CD14-positive monocyte (primary cell): ENCODE measurements at places on chromosomes 12 and 14.

- no peak for DNase-seq
These were observed 350.0 kb downstream of the GALC start for GRCh38 chr14:87643005-87643404.

DNA sequence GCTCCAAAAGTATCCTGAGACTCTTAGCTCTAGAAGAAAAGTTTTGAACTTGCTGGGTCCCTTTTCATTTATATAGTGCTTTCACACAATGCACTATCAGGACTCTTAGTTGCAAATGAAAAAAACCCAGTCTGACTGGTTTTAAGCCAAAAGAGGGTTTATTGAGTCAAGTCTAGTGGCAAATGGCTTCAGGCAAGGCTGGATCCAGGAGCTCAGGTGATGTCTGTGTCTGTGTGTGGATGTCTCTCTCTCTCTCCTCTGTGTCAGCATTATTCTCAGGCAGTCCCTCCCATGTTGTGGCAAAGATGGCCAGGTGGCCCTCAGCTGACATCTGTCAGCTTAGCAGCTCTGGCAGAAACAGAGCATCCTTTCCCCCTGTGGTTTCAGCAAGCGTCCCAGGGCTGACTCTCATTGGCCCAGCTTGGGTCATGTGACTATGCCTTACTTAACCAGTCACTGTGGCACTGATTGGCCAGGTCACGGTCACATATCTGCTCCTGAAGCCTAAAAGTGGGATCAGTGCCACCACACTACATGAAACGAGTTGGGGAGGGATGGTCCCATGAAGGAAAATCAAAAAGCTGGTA lies 6.2 kb downstream of the TMEM120B start:
- DNase-seq: no peak

- no peak for DNase-seq
These were observed 189.4 kb downstream of the NTF3 start for GRCh38 chr12:5621329-5621728.

DNA sequence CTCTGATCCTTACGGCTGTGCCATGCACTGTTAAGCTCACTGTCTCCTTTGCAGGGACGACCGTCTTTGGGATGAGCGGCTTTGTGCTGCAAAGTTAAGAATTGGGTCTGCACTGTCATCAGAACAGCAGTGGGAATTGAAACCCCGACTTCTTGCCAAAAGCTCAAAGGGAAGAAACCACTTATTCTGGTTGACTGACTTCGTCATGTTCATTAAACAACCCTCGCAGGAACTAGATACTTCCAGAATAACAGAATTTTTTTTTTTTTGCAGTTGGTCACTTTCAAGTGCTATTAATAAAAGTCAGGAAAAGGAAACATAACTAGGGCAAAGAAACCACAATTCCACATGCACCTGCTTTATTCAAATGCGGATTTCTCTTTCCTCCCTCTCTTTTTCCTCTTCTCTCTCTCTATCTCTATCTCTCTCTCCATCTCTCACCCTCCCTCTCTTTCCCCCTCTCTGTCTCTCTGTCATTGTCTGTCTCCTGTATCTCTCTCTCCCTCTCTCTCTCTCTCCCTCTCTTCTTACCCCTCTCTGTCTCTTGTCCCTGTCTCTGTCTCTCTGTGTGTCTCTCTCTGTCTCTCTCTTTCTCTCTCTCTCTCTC lies 12.3 kb upstream of the GLT1D1 start:
- no peak for DNase-seq

DNA sequence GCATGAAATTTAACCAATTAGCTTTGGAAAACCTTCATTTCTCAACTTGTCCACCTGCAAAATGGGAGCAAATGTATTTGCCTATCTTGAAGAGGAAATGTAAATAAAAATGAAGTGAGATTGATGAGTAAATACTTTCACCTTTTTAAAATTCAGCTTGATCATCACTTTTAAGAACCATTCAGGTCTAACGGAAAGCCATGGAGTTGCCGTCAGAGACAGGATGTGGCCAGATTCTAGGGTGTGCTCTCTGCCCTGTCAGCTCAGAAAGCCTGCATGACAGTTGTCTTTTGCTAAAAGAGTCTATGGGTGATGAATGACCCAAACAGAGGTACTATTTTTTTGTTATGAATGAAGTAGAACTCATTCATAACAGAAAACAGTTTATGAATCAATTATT lies 104.3 kb upstream of the SLC35F4 start:
- no peak for DNase-seq

DNA sequence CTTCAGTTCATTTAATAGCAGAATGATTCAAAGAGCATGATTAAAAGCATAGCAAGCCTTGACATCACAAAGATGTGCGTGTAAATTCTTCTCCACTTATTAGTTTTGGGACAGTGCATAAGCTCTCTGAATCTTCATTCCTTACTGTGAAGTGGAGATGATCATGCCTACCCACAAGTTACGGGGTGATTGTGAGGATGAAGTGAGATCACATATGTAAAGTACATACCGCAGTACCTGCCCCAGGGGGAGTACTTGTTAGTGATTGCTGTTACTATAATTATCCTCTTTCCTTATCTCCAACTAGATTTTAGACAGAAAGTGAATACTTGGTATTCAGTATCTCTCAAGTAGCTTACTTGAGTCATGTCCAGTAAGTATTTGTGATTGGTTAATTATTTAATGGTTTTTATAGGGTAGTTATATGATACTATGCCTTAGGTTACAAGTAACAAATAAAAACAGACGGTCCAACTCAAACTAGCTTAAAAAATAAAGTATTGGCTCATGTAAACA lies 6.0 kb downstream of the RAD9B start:
- no peak for DNase-seq

GRCh38 chr12:56260380-56260779 lies 2.2 kb upstream of the ANKRD52 start:
- DNase-seq: no peak

GRCh38 chr14:32087173-32087861 lies 10.2 kb downstream of the ARHGAP5 start:
- no peak for DNase-seq

- no peak for DNase-seq
These were observed 249.3 kb downstream of the FUT8 start for GRCh38 chr14:65661865-65662264.

- DNase-seq: no peak
These were observed 29.3 kb downstream of the KICS2 start for GRCh38 chr12:64192644-64193444.

- DNase-seq: no peak
These were observed 58.3 kb upstream of the HECTD1 start for GRCh38 chr14:31265701-31266398.

DNA sequence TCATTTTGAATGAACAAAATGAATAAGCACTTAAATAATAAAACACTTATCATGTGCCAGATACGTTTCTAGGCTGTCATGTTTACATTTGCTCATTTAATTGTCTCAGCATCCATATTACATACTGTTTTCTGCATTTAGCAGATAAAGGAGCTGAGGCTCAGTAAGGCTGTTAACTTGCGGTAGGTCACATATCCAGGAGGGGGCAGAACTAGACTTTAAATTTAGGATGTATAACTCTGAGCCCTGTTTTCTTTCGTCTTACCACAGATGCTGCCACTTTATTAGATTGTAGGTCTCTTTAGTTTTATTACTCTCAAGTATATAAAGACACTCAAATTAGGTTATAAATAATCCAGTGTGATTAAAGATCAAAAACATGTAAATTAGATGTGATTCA lies 17.7 kb downstream of the IRAK4 start:
- peak; percentile 4 for DNase-seq

GRCh38 chr12:121990692-121991603 lies 30.7 kb upstream of the BCL7A start:
- no peak for DNase-seq

- DNase-seq: no peak
These were observed 247.0 kb downstream of the PHLDA1 start for GRCh38 chr12:75784591-75784990.

DNA sequence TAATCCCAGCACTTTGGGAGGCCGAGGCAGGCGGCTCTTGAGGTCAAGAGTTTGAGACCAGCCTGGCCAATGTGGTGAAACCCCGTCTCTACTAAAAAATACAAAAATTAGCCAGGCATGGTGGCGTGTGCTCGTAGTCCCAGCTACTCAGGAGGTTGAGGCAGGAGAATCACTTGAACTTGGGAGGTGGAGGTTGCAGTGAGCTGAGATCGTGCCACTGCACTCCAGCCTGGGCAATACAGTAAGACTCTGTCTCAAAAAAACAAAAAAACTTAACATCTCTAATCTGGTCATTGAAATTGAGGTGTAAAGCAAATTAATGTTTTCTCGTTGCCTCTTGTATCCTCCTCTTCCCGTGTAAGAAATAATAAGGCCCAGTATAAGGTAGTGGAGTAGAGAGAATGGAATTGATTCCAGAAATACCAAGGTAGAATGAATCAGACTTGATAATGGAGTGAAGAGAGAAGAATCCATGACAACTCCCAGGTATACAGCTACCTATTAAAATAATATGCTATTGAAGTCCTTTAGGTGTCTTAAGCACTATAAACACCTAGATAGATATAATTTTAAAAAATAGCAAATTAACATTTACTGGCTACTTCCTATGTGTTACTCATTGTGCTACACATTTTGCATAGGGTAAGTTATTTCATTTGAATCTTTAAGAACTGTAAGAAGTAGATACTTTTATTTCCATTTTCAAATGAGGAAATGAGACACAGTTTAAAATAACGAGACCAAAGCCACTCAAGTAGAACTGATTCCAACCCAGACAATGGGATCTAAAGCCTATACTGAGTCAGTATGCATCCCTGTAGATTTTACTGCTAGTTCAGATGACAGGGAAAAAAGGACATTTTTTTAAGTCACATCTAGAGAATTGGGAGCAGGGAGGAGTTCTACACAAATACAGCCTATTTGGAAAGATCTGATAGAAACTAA lies 23.2 kb downstream of the RAP1B start:
- DNase-seq: no peak

GRCh38 chr14:58690801-58691516 lies 53.2 kb downstream of the DACT1 start:
- no peak for DNase-seq

- DNase-seq: no peak
These were observed 176.6 kb upstream of the KITLG start for GRCh38 chr12:88756917-88757316.

DNA sequence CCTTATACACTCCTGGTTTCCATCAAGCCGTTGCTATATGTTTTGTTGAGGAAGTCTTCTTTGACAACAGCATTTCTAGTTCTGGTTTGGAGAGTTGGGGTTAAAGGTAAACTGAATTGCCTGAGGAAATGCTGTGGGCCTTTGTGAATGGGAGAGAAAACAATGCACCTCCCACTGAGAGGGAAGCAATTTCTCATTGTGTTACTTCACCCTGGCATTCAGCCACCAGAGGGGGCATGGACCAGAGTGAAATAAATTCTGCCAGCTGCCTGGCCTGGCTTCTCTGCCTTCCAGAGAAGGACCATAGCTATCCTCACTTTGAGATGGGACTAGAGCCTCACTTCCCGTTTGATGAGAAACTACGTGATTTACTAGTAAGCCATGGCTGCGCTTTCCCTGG lies 475.3 kb downstream of the EGLN3 start:
- no peak for DNase-seq

GRCh38 chr14:82431031-82431430 lies 897.4 kb upstream of the SEL1L start:
- DNase-seq: no peak

DNA sequence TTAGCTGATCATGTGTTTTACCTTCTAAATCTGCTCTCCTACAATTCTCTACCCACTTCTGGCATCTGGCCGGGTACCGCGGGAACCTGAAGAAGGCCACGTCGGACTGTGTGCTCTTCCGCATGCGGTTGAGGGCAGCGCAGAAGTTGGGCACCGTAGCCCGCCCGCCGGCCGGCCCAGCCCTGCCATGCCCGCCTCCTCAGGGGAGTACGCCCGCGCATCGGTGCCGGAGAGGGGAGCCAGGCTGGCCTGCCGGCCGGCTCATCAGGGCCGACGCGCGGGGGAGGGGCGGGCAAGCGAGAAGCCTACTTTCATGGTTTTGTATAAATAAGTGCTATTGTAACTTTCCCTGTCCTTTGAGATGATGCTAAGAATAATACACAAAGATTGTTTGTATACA lies 19.9 kb upstream of the ADAMTS20 start:
- no peak for DNase-seq

GRCh38 chr12:83808591-83808990 lies 1104.0 kb downstream of the SLC6A15 start:
- no peak for DNase-seq

- no peak for DNase-seq
These were observed 64.9 kb upstream of the DAAM1 start for GRCh38 chr14:59123531-59123930.

DNA sequence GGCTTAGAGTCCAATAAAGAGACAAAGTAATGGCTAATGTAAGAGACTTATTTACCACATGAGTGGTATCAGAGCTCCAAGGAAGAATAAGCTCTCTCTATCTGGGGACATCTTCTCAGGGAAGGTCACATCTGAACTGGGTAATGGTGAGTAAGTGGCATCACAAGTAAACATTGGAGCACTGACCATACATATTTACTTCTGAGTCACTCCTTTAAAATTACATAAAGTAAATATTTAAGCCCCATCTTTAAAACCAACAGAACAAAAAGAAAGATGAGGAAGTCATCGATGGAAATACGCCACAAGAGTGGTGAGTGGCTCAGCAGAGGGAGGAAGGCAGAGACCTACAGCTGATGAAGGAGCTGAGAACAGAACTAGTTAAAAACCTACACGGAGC lies 159.9 kb downstream of the DUSP6 start:
- DNase-seq: no peak

GRCh38 chr12:41683513-41684240 lies 461.0 kb downstream of the GXYLT1 start:
- no peak for DNase-seq

DNA sequence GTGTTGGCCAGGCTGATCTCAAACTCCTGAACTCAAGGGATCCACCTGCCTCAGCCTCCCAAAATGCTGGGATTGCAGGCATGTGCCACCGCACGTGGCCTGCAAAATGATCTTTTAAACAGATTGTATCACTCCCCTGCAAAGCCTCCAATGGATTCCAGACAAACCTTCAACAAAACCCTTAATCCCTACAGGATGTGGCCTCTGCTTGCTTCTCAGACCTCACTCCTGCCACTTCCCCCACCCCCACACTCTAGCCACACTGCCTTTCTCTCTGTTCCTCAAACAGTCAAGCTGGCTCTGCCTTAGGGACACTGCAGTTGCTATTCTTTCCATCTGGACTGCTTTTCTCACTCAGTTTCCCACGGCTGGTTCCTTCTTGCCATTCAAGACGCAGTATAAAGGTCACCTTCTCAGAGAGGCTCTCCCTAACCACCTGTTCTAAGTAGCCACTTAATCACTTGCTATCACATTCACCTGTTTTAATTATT lies 47.3 kb upstream of the TMED10 start:
- peak; percentile 70 for DNase-seq
